AG04449 (cell line): ENCODE measurements at places on chromosomes 2 and 18.

- DNase-seq = no peak
Measured at GRCh38 chr2:109212836-109213563, 84.0 kb downstream of the SH3RF3 start.

DNA sequence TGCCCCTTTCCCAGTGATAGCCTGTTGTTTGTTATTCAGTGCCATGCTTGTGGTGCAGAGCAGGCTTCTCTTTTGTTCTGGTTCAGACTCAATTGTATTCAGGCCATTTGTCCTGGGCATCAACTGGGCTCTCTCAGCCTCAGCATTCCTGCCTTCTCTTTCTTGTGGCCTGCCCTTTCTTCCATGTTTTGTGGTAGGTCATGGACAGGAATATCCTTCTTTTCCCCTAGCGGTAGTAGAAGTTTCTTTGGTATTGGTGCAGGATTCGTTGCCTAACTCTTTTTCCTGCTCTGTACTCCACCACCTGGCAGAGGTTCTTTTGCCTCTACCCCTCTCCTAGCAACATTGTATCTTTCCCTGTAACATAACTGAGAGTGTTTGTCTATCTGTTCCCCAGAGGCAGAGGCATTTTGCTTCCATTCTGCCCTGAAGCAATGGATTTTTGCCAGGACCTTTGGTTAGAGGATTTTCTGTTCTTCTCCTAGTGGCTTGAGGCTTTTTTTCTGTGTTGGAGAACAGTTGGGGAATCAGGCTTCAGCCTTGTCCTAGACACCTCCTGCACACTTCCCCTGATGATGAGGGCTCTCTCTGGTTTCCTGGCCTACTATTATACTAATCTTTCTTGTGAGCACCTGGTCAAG, 68.5 kb downstream of the NCOA1 start:
- DNase-seq = peak; percentile 12

DNA sequence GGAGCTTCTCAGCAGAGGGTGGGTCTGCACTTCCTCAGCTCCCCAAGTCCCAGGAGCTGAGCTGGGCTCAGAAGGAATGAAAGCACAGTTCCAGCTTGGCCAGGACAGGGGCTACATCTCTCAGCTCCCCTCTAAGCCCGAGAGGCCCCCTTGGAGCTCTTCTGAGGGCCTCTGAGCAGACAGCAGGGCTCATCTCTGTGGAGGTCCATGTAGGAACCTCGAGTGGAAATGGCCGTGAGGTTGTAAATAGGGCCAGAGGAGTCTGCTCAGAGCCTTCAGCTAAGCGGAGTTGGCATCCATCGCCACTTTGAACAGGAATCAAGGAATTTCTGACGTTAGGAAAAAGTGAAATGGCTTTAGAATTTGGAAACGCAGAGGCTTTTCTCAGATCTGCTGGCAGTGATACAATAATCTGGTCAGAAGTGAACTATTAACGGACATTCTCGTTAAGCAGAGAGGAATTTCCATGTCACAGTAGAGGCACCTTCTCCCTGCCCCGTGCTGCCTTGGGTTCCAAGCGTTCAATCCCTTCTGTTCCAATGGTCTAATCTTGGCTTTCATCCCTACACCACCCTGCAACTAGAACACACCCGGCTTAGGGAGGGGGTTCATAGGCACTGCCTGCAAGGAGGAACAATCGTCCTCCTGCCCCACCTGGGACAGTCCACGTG, 213.9 kb downstream of the NDUFA10 start:
- DNase-seq = no peak

- no peak for DNase-seq
Measured at GRCh38 chr18:50853863-50854271, 25.1 kb upstream of the ME2 start.

- DNase-seq = no peak
Measured at GRCh38 chr18:64110692-64111480, 38.0 kb downstream of the LINC00305 start.

DNA sequence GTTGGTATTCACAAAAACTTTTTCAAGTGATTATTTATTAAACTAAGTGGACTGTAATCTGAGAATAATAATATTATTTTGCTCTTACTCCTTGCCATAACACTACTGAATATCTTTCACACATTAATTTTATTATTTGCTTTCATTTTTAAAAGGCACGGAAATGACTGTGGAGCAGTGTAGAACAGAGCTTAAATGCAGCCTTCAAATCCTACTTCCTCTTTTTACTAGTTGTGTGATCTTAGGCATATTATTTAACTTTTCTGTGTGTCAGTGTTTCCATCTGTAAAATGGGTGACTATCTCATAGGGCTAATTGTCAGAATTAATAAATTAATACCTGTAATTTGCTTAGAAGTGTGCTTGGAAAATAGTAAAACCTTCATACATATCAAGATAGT, 55.5 kb upstream of the SLC8A1 start:
- DNase-seq = no peak

DNA sequence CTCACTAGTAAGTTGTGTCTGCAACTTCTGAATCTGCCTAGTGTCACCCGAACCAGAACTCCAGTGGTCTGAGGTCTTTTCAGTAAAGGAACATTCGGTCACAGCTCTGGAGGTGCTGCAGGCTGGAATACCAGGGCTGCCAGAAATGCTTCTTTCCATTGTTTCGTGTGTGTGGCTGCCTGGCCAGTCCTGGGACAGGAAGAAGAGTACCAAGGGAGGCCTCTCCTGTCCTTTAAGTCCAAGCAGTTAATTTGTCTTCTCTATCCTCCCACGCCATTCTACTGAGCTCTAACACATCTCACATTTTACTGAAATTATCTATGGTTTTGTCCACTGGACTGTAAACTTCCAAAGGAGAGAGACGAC, 196.0 kb downstream of the LNPK start:
- no peak for DNase-seq

- DNase-seq = no peak
Measured at GRCh38 chr2:98393354-98393753, 47.1 kb downstream of the CNGA3 start.

DNA sequence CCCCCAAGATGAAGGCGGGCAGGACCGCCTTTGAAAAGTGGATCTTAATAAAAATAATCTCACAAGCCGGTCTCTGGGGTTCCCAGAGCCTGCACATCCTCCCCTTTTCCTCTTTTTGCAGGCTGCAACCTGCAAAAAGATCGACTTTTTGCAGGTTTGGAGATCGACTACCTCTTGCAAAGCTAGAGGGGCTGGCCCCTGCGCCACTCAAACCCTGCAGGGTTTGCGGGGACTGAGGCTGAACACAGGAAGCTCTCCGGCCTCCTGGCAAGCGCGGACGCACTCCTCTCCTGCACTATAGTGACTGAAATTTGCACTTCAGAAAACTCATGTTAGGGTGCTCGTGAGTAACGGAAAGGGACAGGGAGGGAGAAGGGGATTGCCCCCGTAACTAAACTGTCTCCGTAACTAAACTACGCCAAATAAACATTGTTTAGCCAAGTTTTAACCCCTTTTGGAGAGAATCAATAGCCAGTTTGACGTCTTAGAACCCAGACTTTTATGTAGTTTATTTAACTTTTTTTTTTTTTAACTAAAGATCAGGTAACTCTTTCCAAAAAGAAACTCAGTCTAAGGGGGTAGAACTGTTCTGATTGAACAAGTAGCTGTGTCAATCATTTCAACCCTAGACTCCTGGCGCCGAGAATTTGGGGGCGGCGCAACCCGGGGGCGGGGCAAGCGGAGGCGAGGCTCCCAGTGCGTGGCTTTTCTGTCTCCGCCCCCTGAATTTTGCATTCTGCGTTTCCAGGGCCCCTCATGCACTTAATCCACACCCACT, 2.5 kb downstream of the IGFBP5 start:
- DNase-seq = no peak

GRCh38 chr2:119943058-119943457, 69.8 kb upstream of the EPB41L5 start:
- DNase-seq = no peak

- no peak for DNase-seq
Measured at GRCh38 chr2:174815526-174815925, 51.3 kb upstream of the CHRNA1 start.

GRCh38 chr2:219453671-219454590, 19.3 kb downstream of the SPEG start:
- DNase-seq = peak; percentile 95

- no peak for DNase-seq
Measured at GRCh38 chr2:59025157-59025757, 784.1 kb upstream of the FANCL start.

- no peak for DNase-seq
Measured at GRCh38 chr18:985212-985661, 80.6 kb downstream of the ADCYAP1 start.

- no peak for DNase-seq
Measured at GRCh38 chr2:132368191-132368590, 48.4 kb upstream of the GPR39 start.

- DNase-seq = no peak
Measured at GRCh38 chr2:52861596-52861995, 906.0 kb upstream of the CHAC2 start.

DNA sequence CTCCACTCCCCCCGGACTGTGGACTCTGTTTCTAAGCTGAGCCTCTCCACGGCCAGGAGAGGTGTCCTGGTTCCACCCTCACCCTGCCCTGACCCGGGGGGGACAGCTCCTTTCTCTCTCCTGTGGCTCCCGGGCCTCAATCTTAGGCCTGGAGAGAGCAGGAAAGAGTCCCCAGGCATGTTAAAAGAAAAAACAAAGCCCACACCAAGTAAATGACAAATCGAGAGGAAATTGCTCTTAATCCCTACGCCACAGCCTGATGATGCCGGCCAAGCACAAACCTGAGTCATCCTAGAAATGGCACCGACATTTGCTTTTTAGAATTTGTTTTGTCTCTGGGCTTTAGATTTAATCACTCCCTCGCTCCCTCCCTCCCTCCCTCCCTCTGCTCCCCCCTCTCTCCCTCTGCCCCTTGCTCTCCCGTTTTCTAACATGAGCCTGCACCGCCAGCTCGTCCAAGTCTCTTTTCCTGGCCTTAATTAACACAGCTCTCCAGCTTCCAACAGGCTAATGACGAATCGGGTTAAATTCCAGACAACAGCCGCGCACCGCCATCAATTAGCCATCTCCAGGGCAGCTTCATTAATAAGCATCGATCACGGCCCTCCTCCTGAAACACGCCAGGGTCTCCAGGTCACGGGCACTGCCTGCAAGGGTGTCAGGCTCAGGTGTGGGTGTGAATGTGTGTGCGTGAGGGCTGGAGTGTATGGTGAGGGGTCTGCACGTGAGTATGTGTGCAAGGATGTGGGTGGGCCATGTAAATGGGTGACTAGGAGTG, 230.8 kb downstream of the CELF4 start:
- DNase-seq = no peak

- DNase-seq = no peak
Measured at GRCh38 chr2:233990261-233990798, 60.2 kb upstream of the SPP2 start.

DNA sequence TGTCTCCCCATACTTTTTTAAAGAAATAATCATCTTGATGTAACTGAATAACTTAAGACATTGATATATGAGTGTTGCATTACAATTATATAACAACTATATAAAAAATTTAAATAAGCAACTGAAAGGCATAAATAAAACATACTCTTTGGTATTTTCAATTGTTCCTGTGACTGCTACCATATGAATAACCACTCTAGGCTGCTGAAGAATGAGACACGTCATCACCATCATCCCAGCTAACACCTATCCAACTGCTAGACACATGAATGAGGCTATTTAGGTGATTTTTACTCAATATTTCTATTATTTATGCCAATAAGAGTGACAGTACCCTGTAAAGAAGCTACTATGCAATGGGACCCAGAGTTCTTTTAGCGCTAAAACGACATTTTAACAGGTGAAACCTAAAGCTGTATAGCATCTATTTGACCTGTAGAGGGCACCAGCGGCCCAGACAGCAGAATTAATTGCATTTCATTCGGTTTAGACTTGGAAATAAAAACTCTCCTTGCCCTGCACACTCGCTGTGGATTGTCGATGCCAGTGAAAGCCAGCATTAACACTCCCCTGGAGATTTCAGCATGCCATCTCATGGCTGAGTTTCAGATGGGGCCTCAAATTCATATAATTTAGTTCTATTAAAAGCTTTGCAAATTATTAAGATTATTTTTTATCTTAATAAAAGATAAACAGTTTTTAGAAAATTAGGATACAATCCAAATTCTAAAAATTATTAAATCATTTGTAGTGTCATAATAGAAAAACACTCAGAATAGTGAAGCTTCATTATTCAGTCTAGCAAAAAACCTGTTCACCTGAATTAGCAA, 89.4 kb upstream of the MAP2 start:
- no peak for DNase-seq

DNA sequence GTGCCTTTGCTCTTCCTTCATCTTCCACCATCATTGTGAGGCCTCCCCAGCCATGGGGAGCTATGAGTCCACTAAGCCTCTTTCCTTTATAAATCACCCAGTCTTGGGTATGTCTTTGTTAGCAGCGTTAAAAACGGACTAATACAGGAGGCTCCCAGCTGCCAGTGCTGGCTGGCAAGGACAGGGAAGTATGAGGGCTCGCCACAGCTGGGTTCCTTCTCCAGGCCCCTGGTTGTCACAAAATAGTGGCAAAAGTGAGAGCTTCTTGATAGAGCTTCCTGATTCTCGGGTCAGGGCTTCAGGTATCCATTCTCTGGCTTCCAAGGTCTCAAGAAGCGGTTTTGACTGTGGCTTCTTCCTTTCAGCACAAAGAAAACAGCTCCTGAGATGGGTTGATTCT, 85.0 kb downstream of the ZNF516 start:
- no peak for DNase-seq

GRCh38 chr2:147273106-147273505, 571.7 kb upstream of the ACVR2A start:
- no peak for DNase-seq

- DNase-seq = no peak
Measured at GRCh38 chr18:27314996-27315395, 129.9 kb upstream of the CHST9 start.

- DNase-seq = no peak
Measured at GRCh38 chr2:206824087-206824618, 58.7 kb downstream of the FASTKD2 start.

DNA sequence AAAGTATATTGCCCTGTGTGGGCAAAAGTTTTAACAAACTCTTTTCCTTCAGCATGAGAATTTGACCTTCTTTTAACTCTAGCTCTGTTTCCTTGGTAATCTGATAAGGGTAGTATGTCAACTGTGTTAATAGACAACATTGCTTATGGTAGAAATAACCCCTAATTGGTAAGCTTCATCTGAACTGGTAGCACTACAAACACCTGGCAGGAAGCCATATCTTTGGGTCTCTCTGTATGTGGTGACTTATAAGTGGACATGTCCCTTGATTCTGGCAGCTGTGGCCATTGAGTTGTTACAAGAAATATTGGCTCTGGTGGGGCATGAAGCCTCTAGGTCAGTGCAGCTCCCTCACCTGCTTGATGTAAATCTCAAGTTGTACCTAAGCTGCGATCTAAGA, 46.9 kb downstream of the MBD5 start:
- DNase-seq = no peak

GRCh38 chr2:100891906-100892642, 72.1 kb downstream of the NPAS2 start:
- DNase-seq = no peak

DNA sequence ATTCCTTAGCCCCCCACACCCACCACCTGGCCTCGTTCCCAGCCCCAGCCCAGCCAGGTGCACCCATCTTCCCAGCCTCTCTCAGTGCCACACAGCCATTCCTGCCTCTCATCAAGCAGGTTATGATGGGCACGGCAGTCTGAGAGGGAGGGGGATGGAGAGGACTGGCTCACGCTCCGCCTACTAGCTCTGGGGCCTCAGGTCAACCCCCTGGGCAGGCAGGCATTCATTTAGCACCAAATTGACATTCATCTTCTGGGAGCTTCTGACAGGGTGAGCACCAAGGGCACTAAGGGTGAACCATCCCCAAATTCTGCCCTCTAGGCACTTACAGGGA, 66.2 kb upstream of the FOSL2 start:
- DNase-seq = no peak

GRCh38 chr2:158922601-158923000, 45.8 kb upstream of the TANC1 start:
- DNase-seq = no peak

GRCh38 chr18:70288851-70289328, at the start of gene SOCS6:
Gene SOCS6 (plus strand): TSS chr18:70289045. CDS start chr18:70324669, 35,624 bp downstream.
- DNase-seq = no peak
